ENCODE measurements at places on chromosomes 5 and 9.

DNA sequence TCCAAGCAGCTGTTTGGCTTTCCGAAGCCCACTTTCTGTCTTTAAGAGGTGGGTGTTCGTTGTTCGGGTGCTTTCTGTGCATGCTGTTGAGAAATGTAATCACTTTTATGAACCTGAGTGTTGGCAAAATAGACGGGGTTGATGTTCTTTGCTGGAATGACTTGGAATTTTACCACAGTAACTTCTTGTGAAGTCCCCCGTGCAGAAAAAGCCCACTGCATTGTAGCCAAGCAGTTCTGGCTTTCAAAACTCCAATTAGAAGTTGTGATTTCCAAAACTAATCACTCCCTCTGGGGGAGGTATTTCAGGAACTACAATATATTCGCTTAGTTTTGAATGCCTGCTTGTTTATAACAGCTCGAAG is 111.1 kb downstream of the PAM start:
- DNase-seq, result no peak

GRCh38 chr5:96067894-96068614 is 106.4 kb upstream of the ELL2 start:
- no peak for DNase-seq

- DNase-seq, result no peak
Measured at GRCh38 chr5:143428155-143428554, 24.7 kb upstream of the NR3C1 start.

- no peak for DNase-seq
Measured at GRCh38 chr5:17064241-17064640, 128.2 kb upstream of the MYO10 start.

Data from KG1 (cell line).